ENCODE measurements at places on chromosomes 13 and 19.

DNA sequence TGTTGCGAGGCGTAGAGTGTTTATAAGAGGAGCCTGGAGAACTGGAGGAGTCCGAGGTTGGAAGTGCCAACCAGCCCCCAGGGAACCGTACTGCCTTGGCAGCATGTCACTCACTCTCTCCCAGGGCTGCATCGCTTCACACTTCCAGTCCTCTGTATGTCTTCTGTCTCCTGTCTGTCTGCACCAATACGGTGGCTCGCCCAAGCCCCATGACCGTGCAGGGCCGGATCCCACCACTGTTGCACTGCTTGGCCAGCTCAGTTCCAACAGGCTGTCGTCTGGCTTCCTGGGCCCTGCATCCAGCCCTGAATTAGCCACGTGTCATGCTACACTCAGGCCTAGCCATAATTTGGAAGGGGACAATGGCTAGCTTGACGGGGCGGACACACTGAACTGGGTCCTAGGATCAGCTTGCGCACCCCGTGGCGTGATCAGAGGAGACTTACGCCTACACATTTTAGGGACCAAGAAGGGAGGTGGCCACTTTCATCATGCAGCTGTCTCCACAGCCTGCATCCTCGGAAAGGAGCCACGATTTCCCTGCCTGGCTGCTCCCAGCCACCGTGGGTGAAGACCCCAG is 147.1 kb downstream of the URI1 start:
- no peak for DNase-seq

DNA sequence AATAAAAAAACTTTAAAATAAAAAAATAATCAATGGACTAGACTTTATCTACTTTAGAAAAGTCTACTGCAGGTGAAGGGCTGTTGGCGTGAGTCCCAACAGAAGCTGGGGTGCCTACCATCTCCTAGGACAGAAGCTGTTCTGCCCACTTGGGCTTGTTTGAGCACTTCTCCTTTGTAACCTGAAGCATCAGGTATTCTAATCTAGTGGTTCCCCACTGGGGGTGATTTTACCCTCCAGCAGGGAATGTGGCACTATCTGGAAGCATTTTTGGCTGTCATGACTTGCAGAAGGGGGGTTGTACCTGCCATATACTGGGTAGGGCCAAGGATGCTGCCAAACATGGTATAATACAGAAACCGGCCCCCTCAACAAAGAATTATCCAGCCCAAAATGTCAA is 16.2 kb upstream of the DOCK9 start:
- no peak for DNase-seq

DNA sequence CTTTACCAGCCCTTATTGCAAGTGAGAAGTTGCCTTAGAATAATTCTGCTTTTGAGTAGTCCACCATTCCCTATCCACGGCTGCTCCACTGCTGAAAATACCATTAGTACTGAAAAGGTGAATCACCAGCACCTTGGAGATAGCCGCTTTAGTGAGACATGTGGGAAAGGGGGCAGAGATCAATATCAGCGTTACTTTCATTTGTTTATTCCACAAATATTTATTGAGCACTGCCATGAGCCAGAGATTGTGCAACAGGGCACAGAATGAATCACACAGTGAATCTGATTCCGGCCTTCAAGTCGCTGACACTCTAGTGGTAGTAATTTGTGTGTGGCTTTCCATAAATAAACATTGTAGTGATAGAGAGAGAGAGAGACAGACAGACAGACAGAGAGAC is 31.5 kb upstream of the MYO16 start:
- no peak for DNase-seq

DNA sequence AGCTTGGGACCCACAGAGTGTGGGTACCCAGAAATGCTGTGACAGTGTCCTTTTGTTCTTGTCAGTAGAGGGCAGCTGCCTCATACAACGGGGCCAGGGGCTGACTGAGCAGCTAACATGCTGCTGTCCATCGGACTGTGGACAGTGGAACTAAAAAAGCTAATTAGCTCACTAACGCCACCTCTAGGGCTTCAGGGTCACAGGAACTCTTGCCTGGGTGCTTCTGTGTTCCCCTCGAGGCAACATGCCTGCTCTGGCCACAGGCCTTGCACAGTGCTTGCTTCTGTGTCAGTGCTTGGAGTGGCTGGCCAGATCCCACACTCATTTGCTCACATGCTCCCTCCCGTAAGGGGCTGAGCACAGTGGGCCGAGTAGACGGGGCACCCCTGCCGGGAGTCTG is 377.0 kb downstream of the OLFM4 start:
- no peak for DNase-seq

Measured in CD4-positive, alpha-beta T cell treated with Interferon alpha-2 for 1 hour (primary cell).